ENCODE measurements at places on chromosomes 2 and 18. TPM values are rescaled to one million over a fixed set of nuclear protein-coding genes. Genes with fewer than 3 reads are reported as not detected.
A peak's percentile ranks its signal among the peaks of the same experiment; 100 is the strongest.

DNA sequence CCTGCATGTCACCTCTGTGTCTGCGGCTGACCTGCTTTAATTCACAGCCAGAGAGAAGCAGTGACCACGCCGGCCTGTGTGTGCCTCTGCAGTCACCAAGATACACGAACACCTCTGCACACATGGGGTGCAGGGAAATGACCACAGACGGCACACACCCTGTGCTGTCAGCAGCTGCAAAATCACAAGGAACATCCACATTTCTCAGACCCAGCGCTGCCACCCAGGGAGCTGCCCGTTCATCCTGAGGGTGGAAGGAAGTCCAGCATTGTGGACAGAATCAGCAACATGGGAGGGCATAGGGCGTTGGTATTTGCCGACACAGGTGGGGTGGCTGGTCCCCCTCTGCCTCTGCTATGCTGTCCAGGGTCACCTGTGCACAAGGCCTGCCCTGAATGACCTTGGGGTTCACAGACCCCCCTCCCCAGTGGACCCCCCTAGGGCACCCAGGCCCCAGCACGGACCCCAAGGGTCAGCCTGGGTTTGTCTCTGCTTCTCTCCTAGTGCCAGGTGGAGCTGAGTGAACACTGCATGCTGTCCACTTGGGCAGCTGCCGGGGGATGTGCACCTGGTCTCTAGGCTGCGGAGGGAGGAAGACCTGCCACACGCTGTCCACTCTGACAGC is 107.4 kb downstream of the PXDN start:
- no peaks in the 10 kb centered on the region for H3K27me3 ChIP-seq
- peaks cover 60% of the 10 kb centered on the region for H3K36me3 ChIP-seq
- H3K4me3 ChIP-seq, result no peak overlapping the region
- peak; percentile 56 for DNase-seq
- H3K27ac ChIP-seq, result no peak overlapping the region

DNA sequence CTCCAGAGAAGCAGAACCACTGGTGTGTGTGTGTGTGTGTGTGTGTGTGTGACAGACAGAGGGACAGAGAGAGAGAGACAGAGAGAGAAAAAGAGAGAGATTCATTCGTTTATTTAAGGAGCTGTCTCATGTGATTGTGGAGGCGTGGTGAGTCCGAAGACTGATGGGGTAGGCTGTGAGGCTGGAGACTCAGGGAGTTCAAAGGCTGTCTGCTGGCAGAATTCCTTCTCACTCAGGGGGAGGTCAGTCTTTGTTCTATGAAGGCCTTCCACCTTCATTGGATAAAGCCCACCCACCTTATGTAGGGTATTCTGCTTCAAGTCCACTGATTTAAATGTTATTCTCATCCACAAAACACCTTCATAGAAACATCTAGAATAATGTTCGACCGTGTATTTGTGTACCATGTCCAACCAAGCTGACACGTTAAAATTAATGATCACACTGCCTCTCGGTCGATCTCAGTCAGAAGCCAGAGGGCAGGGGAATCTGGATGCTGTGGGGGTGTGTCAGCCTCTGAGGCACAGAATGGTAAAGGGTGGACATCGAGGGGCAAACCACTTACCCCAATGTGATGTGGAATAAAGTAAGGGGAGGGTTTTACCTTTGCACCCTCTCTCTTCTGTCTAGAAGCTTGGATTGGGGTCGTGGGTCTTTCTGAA is 275.6 kb downstream of the SLC4A3 start:
- H3K4me3 ChIP-seq, result no peak overlapping the region
- H3K27ac ChIP-seq, result no peak overlapping the region
- DNase-seq, result no peak
- H3K4me1 ChIP-seq, result no peaks in the 10 kb centered on the region
- no peaks in the 10 kb centered on the region for H3K27me3 ChIP-seq

DNA sequence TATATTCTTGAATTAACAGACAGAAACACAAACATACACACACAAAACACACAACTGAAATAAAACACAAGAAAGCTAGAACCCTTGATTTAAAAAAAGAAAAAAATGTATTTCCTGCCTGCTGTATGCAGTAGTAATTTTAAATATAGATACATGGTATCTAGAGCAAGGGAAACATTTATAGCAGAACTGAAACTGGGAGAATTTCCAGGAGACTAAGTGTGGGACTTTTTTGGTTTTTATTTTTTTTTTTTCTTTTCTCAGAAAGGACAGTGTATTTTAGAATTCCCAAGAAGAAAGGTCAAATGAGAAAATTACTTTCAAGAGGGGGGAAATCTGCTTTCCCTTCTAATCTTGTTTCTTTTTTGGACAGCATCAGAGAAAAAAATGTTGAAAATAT is 558.9 kb upstream of the PKDCC start:
- no peak overlapping the region for H3K27ac ChIP-seq
- no peaks in the 10 kb centered on the region for H3K27me3 ChIP-seq
- DNase-seq, result no peak
- H3K4me3 ChIP-seq, result no peak overlapping the region
- no peaks in the 10 kb centered on the region for H3K36me3 ChIP-seq

- H3K36me3 ChIP-seq, result no peaks in the 10 kb centered on the region
- DNase-seq, result no peak
- H3K4me1 ChIP-seq, result no peaks in the 10 kb centered on the region
- H3K27ac ChIP-seq, result no peak overlapping the region
- H3K4me3 ChIP-seq, result no peak overlapping the region
Measured at GRCh38 chr2:238754259-238754658, 93.6 kb upstream of the TWIST2 start.

- H3K27me3 ChIP-seq, result no peaks in the 10 kb centered on the region
- no peaks in the 10 kb centered on the region for H3K4me1 ChIP-seq
- peaks cover 31% of the 10 kb centered on the region for H3K36me3 ChIP-seq
- H3K4me3 ChIP-seq, result no peak overlapping the region
- no peak overlapping the region for H3K27ac ChIP-seq
Measured at GRCh38 chr18:50981381-50981780, 13.5 kb downstream of the ELAC1 start.

GRCh38 chr2:170163411-170164065 is 14.4 kb upstream of the MYO3B start:
- H3K27ac ChIP-seq, result no peak overlapping the region
- H3K36me3 ChIP-seq, result no peaks in the 10 kb centered on the region
- H3K4me1 ChIP-seq, result no peaks in the 10 kb centered on the region
- H3K27me3 ChIP-seq, result no peaks in the 10 kb centered on the region
- DNase-seq, result no peak

GRCh38 chr2:10531874-10532637 is 83.9 kb upstream of the ODC1 start:
- H3K4me1 ChIP-seq, result no peaks in the 10 kb centered on the region
- no peaks in the 10 kb centered on the region for H3K36me3 ChIP-seq
- H3K27ac ChIP-seq, result no peak overlapping the region
- H3K4me3 ChIP-seq, result no peak overlapping the region
- no peak for DNase-seq

HK2 gene
- 1.8 TPM for total RNA-seq

TFPI gene
- total RNA-seq, result 51.0 TPM

ABCG8 gene
- total RNA-seq, result not detected

ERICH2 gene
- total RNA-seq, result not detected
